NK-92 treated with Interleukin-12 subunit alpha and Interleukin-12 subunit beta, amount 100 ng/mL, for 24 hours (cell line): ENCODE measurements at places on chromosomes 2 and 18.

- DNase-seq = no peak
Observed at GRCh38 chr2:71609029-71609428, 155.7 kb downstream of the DYSF start.

GRCh38 chr2:18167871-18168270, 289.4 kb downstream of the KCNS3 start:
- DNase-seq = no peak

DNA sequence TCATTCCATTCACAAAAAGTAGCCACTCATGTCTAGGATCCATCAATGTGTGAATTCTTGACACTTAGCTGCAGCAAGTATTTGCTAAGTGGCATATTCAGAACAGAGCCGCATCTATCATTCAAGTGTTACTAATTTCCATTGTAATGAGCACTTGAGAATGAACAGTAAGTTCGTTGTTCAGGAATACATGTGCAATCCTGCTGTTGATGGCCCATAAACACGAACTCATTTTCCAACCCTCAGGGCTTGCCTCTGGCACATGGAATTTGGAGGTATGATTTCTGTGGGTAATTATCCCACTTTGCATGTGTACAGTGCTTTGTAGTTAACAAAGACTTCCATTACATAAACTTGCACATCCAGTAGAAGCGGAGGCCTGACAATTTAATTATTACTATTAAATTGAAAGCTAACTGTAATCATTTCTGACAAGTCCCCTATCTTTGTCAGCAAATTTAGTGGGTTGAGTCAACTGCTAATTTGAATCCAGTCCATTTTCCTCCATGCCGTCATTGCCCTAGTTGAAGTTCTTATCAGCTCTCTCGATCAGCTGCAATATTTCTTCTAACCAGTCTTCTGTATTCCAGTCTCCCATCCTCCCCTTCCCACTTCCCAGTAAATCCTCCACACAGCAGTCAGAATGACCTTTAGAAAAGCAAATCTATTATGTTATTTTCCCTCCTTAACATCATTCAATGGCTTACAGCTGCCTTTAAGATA, 116.0 kb upstream of the AQP4 start:
- no peak for DNase-seq

GRCh38 chr2:140422759-140423158, 1642.6 kb upstream of the NXPH2 start:
- DNase-seq = no peak

DNA sequence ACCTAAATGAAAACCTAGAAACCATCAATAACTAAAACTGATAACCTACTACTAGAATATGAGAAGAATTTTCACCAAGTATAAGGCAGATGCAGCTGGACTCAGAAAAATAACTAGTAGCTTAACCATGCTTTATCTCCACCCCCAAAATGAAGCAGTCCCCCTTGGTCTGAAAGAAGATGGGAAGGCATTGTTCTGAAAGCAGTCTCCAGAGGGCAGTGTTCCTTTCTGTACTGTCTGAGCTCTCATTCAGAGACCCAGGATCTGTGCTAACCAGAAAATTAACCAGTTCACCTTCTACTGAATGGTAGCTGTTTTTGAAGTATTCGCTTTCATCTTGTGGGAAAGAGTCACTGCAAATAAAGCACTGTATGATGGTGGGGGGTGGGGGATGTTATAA, 273.0 kb downstream of the PDE11A start:
- DNase-seq = no peak
